ENCODE measurements at places on chromosomes 4 and X. TPM values are rescaled to one million over a fixed set of nuclear protein-coding genes. Genes with fewer than 3 reads are reported as not detected.

- H3K4me1 ChIP-seq: no peaks in the 10 kb centered on the region
- no peak overlapping the region for H3K4me3 ChIP-seq
- no peak for DNase-seq
- no peaks in the 10 kb centered on the region for H3K27me3 ChIP-seq
- H3K27ac ChIP-seq: no peak overlapping the region
- no peaks in the 10 kb centered on the region for H3K36me3 ChIP-seq
These were observed 19.8 kb downstream of the KLHL34 start for GRCh38 chrX:21638311-21638710.

DNA sequence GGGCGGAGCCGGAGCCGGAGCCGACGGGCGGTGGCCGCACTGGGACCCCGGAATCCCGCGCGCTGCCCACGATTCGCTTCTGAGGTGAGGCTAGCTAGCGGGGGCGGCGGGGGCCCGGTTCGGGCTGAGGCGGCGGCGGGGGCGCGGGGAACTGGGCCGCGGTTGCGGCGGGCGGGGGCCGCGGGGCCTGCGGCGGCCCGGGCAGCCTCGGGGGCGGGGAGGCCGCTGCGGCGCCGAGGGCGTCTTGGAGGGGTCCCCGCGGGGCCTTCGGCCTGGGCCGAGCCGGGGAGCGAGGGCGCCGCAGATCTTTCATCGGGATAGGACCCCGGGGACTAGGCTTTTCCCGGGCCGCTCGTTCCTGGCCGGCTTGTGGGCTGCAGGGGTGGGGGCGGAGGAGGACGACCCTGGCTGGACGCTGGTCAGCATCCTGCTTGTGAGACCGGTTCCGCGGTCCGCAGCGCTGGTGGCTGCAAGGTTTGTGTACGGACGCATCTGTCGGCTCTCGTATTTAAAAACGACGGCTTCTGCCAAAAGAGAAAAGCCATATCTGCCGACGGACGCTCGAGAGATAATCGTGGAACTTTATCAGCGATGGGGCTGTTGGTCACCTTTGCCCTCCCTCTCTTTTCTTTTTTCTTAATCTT lies 419 bp downstream of the ADD1 start:
- peak overlapping the region; percentile 82 for H3K27ac ChIP-seq
- DNase-seq: peak; percentile 40
- H3K27me3 ChIP-seq: no peaks in the 10 kb centered on the region
- H3K36me3 ChIP-seq: peaks cover 10% of the 10 kb centered on the region
- peaks cover 51% of the 10 kb centered on the region for H3K4me1 ChIP-seq

- no peak overlapping the region for H3K27ac ChIP-seq
- no peak for DNase-seq
- H3K4me3 ChIP-seq: no peak overlapping the region
- H3K4me1 ChIP-seq: peaks cover 8% of the 10 kb centered on the region
These were observed 966 bp downstream of the PDGFC start for GRCh38 chr4:156970501-156971164.

DNA sequence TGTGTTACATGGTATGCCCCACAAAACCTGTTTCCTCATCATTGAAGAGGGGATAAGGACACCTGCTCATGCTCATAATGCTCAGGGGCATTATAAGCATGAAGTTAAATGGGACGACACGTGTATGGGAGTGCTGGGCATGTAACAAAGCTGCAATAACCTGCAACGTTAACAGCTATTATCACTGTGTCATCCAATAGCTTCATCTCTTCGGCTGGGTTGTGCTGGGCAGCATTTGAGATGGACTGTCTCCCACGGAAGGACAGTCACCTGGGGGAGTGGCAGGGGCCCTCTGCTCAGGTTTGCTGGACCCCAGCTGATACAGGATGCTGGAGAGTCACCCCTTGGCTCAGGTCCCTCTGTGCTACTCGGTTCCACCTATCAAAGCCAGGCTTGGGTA lies 94.5 kb downstream of the NSUN7 start:
- no peak for DNase-seq
- peaks cover 2% of the 10 kb centered on the region for H3K4me1 ChIP-seq
- peaks cover 17% of the 10 kb centered on the region for H3K27me3 ChIP-seq

GRCh38 chr4:96035727-96036126 lies 195.8 kb downstream of the PDHA2 start:
- H3K27ac ChIP-seq: no peak overlapping the region
- H3K4me3 ChIP-seq: no peak overlapping the region
- H3K4me1 ChIP-seq: no peaks in the 10 kb centered on the region
- no peaks in the 10 kb centered on the region for H3K36me3 ChIP-seq
- no peaks in the 10 kb centered on the region for H3K27me3 ChIP-seq

GRCh38 chrX:1535241-1536041 lies 1.5 kb downstream of the P2RY8 start:
- H3K36me3 ChIP-seq: peaks cover 10% of the 10 kb centered on the region
- H3K4me1 ChIP-seq: peaks cover 15% of the 10 kb centered on the region
- peak overlapping the region; percentile 94 for H3K4me3 ChIP-seq
- peak; percentile 84 for DNase-seq
- peak overlapping the region; percentile 99 for H3K27ac ChIP-seq

- H3K36me3 ChIP-seq: peaks cover 16% of the 10 kb centered on the region
- peak; percentile 10 for DNase-seq
- peak overlapping the region; percentile 95 for H3K27ac ChIP-seq
- H3K27me3 ChIP-seq: no peaks in the 10 kb centered on the region
- H3K4me3 ChIP-seq: peak overlapping the region; percentile 93
These were observed 2.3 kb downstream of the GPR174 start for GRCh38 chrX:79146640-79147390.

- no peak overlapping the region for H3K27ac ChIP-seq
- H3K36me3 ChIP-seq: no peaks in the 10 kb centered on the region
- peaks cover 5% of the 10 kb centered on the region for H3K27me3 ChIP-seq
- no peak overlapping the region for H3K4me3 ChIP-seq
- H3K4me1 ChIP-seq: peaks cover 5% of the 10 kb centered on the region
- no peak for DNase-seq
These were observed 288.0 kb upstream of the SFRP2 start for GRCh38 chr4:154076921-154077320.

DNA sequence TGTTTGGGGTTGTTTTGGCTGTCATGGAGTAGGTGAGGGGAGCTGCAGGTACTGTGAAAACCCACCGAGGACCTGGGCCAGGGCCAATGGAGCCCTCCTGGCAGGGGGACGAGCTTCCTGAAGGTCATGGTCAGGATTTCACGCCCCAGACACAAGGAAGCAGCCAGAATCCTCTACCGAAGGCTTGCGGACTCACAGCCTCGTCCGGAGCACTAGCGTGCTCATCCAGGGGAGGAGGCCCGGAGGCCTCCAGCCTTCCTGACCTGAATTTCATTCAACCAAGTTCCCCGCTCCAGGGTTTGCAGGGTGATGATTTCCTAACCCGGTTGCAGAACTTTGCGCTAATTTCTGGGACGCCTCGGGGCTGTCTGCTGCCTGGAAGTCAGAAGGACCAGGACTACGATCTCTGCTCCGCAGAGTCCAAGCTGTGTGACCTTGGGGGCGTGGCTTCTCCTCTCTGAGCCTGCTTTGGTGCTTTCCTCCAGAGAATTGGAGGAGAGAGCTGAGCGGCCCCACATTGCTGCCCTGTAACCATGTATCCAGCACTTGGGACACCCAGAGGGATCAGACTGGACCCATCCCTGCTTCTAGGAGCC lies 56.2 kb upstream of the ADRA2C start:
- H3K27me3 ChIP-seq: peaks cover 5% of the 10 kb centered on the region
- H3K4me1 ChIP-seq: no peaks in the 10 kb centered on the region
- DNase-seq: no peak
- H3K27ac ChIP-seq: no peak overlapping the region

The NKX6-1 gene
- not detected for total RNA-seq
